ENCODE measurements at places on chromosomes 3 and 15. TPM values are rescaled to one million over a fixed set of nuclear protein-coding genes. Genes with fewer than 3 reads are reported as not detected.
A peak's percentile ranks its signal among the peaks of the same experiment; 100 is the strongest.

- no peak overlapping the region for H3K27ac ChIP-seq
- no peak overlapping the region for H3K4me3 ChIP-seq
- H3K27me3 ChIP-seq = peaks cover 54% of the 10 kb centered on the region
- peaks cover 23% of the 10 kb centered on the region for H3K36me3 ChIP-seq
- H3K4me1 ChIP-seq = peaks cover 6% of the 10 kb centered on the region
These were observed 3.8 kb downstream of the FAM43A start for GRCh38 chr3:194689493-194689944.

DNA sequence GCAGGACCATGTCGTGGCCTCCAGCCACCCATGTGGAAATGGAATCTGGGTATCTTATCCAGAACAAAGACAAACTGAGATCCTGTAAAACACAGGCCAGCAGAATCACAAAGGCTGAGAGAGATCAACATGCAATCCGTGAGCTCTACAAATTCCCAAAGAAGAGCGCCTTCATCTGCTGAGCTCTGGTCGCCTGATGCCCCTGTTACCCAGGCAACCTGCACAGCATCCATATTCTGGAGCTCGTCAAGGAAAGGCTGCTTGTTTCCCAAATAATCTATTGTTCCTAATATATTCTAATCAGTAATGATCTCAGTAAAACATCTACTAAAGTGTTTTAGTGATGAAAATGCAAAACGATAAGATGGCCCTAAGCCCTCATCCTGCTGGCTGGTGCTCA lies 133.6 kb downstream of the OCA2 start:
- no peaks in the 10 kb centered on the region for H3K27me3 ChIP-seq
- no peak overlapping the region for H3K4me3 ChIP-seq
- H3K27ac ChIP-seq = no peak overlapping the region
- H3K4me1 ChIP-seq = no peaks in the 10 kb centered on the region

DNA sequence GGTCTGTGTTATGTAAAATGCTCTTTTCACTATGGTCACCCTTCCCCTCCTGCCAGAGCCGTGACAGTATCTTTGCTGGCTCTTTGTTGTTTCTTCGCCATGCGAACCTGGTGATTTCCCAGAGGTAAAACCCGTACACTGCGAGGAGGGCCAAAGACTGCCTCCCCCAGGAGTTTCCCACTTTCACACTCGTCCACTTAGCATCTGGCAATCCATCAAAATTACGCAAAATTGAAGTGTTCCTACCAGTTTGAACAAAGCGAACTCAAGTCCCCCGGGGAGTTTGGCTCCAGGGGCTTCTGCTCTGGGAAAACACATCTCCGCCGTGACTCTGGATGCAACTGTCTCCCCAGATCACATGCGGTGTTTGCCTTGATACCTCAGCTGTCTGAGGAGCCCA lies 239.9 kb downstream of the FAM43A start:
- H3K4me1 ChIP-seq = peaks cover 9% of the 10 kb centered on the region
- no peak overlapping the region for H3K4me3 ChIP-seq
- no peak overlapping the region for H3K27ac ChIP-seq
- DNase-seq = no peak
- H3K27me3 ChIP-seq = peaks cover 14% of the 10 kb centered on the region

DAZL gene
- not detected for total RNA-seq

- no peak overlapping the region for H3K4me3 ChIP-seq
- H3K4me1 ChIP-seq = no peaks in the 10 kb centered on the region
- no peaks in the 10 kb centered on the region for H3K27me3 ChIP-seq
- no peak for DNase-seq
- no peak overlapping the region for H3K27ac ChIP-seq
These were observed 42.7 kb downstream of the MAP6D1 start for GRCh38 chr3:183782576-183783276.

DNA sequence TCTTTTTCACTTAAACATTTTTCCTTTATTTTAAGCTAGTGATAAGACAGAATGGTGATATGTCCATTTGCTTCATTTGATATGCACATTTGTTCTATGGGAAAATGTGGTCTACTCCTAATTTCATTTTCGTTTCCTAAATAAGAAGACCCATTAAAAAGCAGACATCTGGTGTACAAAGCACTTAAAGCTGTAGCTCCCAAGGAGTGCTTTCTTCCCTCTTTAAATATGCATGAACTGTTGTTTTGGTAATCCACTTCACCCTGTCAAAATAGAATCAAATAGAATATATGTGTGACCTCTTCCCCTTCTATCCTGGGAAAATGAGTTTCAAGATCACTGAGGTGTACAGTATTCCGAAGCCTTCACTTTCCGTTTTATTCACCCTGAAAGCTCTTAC lies 182.8 kb downstream of the ROBO2 start:
- no peaks in the 10 kb centered on the region for H3K27me3 ChIP-seq
- no peak for DNase-seq
- H3K27ac ChIP-seq = no peak overlapping the region
- H3K36me3 ChIP-seq = no peaks in the 10 kb centered on the region

GRCh38 chr3:48695393-48695753 lies 9.7 kb upstream of the NCKIPSD start:
- no peaks in the 10 kb centered on the region for H3K27me3 ChIP-seq
- peaks cover 68% of the 10 kb centered on the region for H3K36me3 ChIP-seq

P2RY14 gene
- not detected for total RNA-seq

- no peak overlapping the region for H3K27ac ChIP-seq
- no peak overlapping the region for H3K4me3 ChIP-seq
- H3K27me3 ChIP-seq = no peaks in the 10 kb centered on the region
- H3K36me3 ChIP-seq = no peaks in the 10 kb centered on the region
- no peaks in the 10 kb centered on the region for H3K4me1 ChIP-seq
These were observed 21.2 kb downstream of the NGRN start for GRCh38 chr15:90286678-90287077.

GP9 gene
- not detected for total RNA-seq

SLC28A1 gene
- 0.17 TPM for total RNA-seq

GRCh38 chr3:43032646-43033628 lies 53.8 kb downstream of the GASK1A start:
- peaks cover 29% of the 10 kb centered on the region for H3K27me3 ChIP-seq
- H3K36me3 ChIP-seq = no peaks in the 10 kb centered on the region
- no peak overlapping the region for H3K4me3 ChIP-seq
- no peak for DNase-seq
- no peaks in the 10 kb centered on the region for H3K4me1 ChIP-seq
- no peak overlapping the region for H3K27ac ChIP-seq

DNA sequence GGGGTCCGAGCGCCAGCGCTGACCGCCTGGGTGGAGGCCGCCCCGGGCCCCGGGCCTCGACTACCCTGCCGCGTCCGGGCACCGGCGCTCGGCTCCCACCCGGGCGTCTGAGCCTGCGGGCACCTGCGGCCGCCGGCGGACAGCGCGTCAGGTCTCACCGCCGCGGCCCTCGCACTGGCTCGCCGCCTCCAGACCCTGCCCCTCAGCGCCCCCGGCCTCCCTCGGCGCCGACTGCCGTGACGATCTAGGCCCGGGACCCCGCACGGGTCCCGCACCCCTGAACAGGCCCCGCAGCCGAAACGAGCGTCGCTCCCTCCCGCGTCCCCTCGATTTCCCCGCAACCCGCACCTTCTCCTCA lies 297 bp downstream of the PRC1 start:
- peaks cover 16% of the 10 kb centered on the region for H3K4me1 ChIP-seq
- H3K36me3 ChIP-seq = peaks cover 53% of the 10 kb centered on the region

SLC22A13 gene
- total RNA-seq = 3.5 TPM

- DNase-seq = no peak
- peaks cover 35% of the 10 kb centered on the region for H3K36me3 ChIP-seq
- H3K27ac ChIP-seq = peak overlapping the region; percentile 98
- no peaks in the 10 kb centered on the region for H3K27me3 ChIP-seq
- peaks cover 39% of the 10 kb centered on the region for H3K4me1 ChIP-seq
These were observed 5.7 kb downstream of the PLCH1 start for GRCh38 chr3:155739154-155739553.

DNA sequence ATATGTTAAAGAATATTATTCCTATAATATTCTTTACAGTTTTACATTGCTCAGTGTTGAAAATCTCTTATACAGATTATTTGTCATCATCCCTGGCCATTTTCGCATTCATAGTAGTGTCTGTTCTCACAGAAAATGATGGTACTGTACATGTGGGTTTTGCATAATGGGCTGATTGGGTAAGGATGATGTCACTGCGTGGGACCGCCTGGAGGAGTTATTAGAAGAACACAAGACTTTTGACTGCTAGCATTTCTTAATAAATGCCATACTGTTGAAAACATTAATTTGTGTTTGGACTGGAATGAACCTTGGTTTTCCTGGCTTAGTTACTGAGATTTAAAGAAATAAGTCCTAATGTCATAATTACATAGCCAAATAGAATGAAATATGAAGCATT lies 20.3 kb downstream of the LRCH3 start:
- H3K36me3 ChIP-seq = peaks cover 5% of the 10 kb centered on the region
- H3K27ac ChIP-seq = no peak overlapping the region
- no peaks in the 10 kb centered on the region for H3K27me3 ChIP-seq
- DNase-seq = no peak
- H3K4me3 ChIP-seq = no peak overlapping the region

- peaks cover 15% of the 10 kb centered on the region for H3K27me3 ChIP-seq
- H3K36me3 ChIP-seq = no peaks in the 10 kb centered on the region
- no peaks in the 10 kb centered on the region for H3K4me1 ChIP-seq
- no peak overlapping the region for H3K27ac ChIP-seq
- no peak for DNase-seq
- no peak overlapping the region for H3K4me3 ChIP-seq
These were observed 370.4 kb downstream of the TUSC7 start for GRCh38 chr3:117079997-117080396.

CNTN3 gene
- total RNA-seq = not detected

GRCh38 chr3:107172411-107172810 lies 204.8 kb upstream of the CCDC54 start:
- H3K4me3 ChIP-seq = no peak overlapping the region
- H3K27me3 ChIP-seq = no peaks in the 10 kb centered on the region
- H3K27ac ChIP-seq = no peak overlapping the region
- DNase-seq = no peak

DNA sequence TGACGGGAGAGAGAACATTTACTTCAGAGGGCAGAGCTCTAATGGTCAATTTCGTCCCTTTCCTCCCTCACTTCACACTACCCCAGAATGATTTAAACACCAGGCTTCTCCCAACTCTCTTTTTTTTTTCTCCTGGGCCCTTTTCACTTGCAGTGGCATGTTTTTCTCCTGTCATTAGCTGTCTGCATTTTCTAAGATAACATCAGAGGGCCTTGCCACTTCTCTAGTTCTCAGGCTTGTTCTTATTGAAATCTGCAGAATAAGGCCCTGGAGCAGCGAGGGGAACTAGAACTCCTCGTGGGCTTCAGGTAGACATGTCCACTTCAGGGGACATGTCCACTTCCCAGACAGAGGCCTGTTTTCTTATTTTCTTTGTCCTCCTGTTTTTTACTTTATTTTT lies 514.4 kb upstream of the TBL1XR1 start:
- H3K4me1 ChIP-seq = peaks cover 8% of the 10 kb centered on the region
- no peaks in the 10 kb centered on the region for H3K27me3 ChIP-seq
- H3K27ac ChIP-seq = no peak overlapping the region
- DNase-seq = no peak
- no peak overlapping the region for H3K4me3 ChIP-seq

- no peaks in the 10 kb centered on the region for H3K4me1 ChIP-seq
- H3K4me3 ChIP-seq = no peak overlapping the region
- no peaks in the 10 kb centered on the region for H3K36me3 ChIP-seq
These were observed 341.7 kb downstream of the CLSTN2 start for GRCh38 chr3:140276703-140277102.

PRR20G gene
- total RNA-seq = not detected

TRPC1 gene
- total RNA-seq = 10.9 TPM

SKOR1 gene
- 0.27 TPM for total RNA-seq

GRCh38 chr15:99983886-99984286 lies 250.6 kb upstream of the LYSMD4 start:
- no peaks in the 10 kb centered on the region for H3K4me1 ChIP-seq
- H3K27me3 ChIP-seq = no peaks in the 10 kb centered on the region
- no peak overlapping the region for H3K27ac ChIP-seq
- no peak for DNase-seq

HAUS2 gene
- 10.7 TPM for total RNA-seq

GPR27 gene
- total RNA-seq = 1.0 TPM

- peaks cover 10% of the 10 kb centered on the region for H3K4me1 ChIP-seq
- H3K27me3 ChIP-seq = no peaks in the 10 kb centered on the region
- peaks cover 45% of the 10 kb centered on the region for H3K36me3 ChIP-seq
- no peak overlapping the region for H3K4me3 ChIP-seq
- no peak overlapping the region for H3K27ac ChIP-seq
These were observed 34.5 kb downstream of the UMPS start for GRCh38 chr3:124764746-124765145.

- no peaks in the 10 kb centered on the region for H3K4me1 ChIP-seq
- no peaks in the 10 kb centered on the region for H3K36me3 ChIP-seq
- H3K27me3 ChIP-seq = peaks cover 14% of the 10 kb centered on the region
These were observed 35.6 kb upstream of the RHCG start for GRCh38 chr15:89531796-89532537.

DNA sequence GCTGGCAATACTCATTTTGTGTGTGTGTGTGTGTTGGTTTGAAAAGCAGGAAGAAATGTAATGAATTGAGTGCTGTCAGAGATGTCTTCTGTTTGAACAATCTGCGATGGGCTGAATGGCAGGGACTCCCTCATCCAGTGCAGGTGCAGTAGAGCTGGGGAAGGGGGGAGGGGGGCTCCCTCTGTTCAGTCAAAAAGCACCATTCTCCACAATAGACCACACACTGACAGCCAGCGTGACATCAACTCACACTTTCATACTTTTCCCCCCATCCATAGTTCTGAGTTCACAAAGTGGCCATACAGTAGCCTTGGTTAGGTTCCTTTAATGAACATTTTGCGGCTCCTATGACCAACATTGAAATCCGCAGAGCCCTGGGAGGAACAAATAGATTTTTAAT lies 10.4 kb downstream of the SOX2 start:
- H3K27ac ChIP-seq = no peak overlapping the region
- peaks cover 8% of the 10 kb centered on the region for H3K4me1 ChIP-seq
- peaks cover 84% of the 10 kb centered on the region for H3K27me3 ChIP-seq
- no peak overlapping the region for H3K4me3 ChIP-seq
- no peaks in the 10 kb centered on the region for H3K36me3 ChIP-seq

WDR76 gene
- total RNA-seq = 7.8 TPM

GRCh38 chr3:101195951-101196713 lies 124.2 kb downstream of the IMPG2 start:
- DNase-seq = peak; percentile 35
- no peak overlapping the region for H3K4me3 ChIP-seq
- H3K4me1 ChIP-seq = peaks cover 18% of the 10 kb centered on the region
- H3K27me3 ChIP-seq = no peaks in the 10 kb centered on the region
